NCI-H345 (cell line): ENCODE measurements at places on chromosomes 2 and 18.
A peak's percentile ranks its signal among the peaks of the same experiment; 100 is the strongest.

GRCh38 chr2:23626701-23627230 is 241.8 kb downstream of the KLHL29 start:
- DNase-seq = no peak

- DNase-seq = no peak
Observed at GRCh38 chr2:72003796-72004195, 143.9 kb downstream of the CYP26B1 start.

GRCh38 chr18:9684881-9685614 is 23.1 kb upstream of the RAB31 start:
- no peak for DNase-seq

- DNase-seq = no peak
Observed at GRCh38 chr2:187009483-187010239, 160.7 kb upstream of the ZSWIM2 start.

GRCh38 chr2:169323841-169324240 is 38.5 kb downstream of the LRP2 start:
- no peak for DNase-seq

DNA sequence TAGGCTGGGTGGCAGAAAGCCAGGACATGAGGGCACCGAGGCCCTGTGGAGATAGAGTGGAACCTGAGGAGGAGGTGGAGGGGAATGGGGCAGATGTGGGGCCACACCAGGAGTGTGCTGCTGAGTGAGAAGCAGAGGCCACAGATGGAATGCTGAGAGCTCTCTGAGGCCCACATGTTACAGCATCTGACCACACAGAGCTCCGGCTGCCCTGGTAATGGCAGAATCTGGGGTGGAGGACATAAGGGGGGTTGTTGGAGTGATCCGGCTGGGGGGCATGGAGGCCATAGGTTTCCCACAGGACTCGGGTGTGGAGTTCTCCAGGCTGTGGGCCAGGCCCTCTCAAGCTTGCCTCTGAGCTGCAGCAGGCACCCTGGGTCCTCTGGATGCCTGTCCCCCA is 3.8 kb downstream of the MZT2B start:
- DNase-seq = no peak

- DNase-seq = no peak
Observed at GRCh38 chr2:240505910-240506309, 51.9 kb downstream of the ANKMY1 start.

- no peak for DNase-seq
Observed at GRCh38 chr2:202718614-202719013, 83.8 kb downstream of the FAM117B start.

GRCh38 chr2:228919808-228920207 is 351.3 kb downstream of the PID1 start:
- no peak for DNase-seq

GRCh38 chr2:218962859-218963492 is 3.5 kb downstream of the CDK5R2 start:
- DNase-seq = peak; percentile 97
